ENCODE measurements at places on chromosomes 5 and 9.
A peak's percentile ranks its signal among the peaks of the same experiment; 100 is the strongest.

GRCh38 chr9:109118808-109119438 lies 824 bp downstream of the TMEM245 start:
- DNase-seq: peak; percentile 34

DNA sequence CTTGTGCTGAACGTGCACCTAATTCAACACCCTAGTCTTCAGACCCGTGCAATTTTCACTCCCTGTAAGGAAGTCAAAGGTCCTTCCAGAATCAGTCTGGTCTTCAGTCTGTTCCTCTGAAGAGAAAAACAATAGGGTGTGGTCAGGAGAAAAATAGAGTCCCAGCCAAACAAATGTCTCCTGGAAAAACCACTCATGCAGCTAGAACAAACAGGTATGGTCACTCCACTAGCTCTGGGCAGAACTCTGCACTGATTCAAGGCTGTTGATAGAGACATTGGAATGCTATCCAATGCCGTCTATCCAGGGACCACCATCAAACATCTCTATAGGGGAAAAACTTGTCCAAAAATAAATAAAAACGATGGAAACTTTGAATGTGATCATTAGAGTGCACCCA lies 81.8 kb upstream of the MAP3K1 start:
- no peak for DNase-seq

DNA sequence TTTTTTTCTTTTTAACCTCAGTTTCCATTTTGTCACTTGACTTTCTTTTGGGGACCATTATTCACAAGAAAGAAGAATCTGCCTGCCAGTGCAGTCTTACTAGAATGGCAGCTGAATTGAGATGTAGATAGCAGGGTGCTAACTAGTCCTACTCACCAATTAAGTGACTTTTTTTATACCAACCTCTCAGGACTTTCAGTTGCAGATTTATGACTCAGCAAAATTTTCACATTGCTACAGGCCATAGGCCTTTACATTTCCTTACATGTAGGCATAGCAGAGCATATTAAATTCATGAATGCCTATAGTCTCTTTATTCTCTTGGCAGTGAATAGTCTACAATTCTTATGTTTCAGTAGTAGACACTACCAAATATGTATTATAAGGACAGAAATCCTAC lies 54.0 kb upstream of the FKTN start:
- no peak for DNase-seq

GRCh38 chr5:103035701-103036100 lies 84.2 kb downstream of the GIN1 start:
- no peak for DNase-seq

- no peak for DNase-seq
Observed at GRCh38 chr5:1971944-1972343, 89.2 kb upstream of the IRX4 start.

DNA sequence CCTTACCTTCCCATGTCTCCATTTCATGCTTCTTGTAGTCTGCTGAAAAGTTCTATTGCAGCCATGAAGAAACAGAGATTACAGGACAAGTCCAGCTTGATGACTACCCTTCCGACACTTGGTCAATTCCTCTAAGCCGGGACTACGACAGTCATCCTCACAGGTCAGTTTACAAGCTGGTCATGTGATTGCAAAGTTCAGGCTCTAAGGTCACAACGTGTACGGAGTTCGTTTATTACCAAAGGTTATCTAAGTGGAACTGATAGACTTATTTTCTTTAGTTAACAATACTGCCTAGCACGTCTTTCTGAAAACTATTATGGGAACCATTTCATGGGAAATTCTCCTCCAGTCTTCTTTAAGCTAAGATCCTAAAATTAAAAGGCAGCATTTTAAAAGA lies 88.5 kb upstream of the NR5A1 start:
- DNase-seq: no peak

- no peak for DNase-seq
Observed at GRCh38 chr5:60395712-60396329, 304.1 kb downstream of the DEPDC1B start.

GRCh38 chr5:178389026-178389729 lies 156.6 kb upstream of the PHYKPL start:
- no peak for DNase-seq

DNA sequence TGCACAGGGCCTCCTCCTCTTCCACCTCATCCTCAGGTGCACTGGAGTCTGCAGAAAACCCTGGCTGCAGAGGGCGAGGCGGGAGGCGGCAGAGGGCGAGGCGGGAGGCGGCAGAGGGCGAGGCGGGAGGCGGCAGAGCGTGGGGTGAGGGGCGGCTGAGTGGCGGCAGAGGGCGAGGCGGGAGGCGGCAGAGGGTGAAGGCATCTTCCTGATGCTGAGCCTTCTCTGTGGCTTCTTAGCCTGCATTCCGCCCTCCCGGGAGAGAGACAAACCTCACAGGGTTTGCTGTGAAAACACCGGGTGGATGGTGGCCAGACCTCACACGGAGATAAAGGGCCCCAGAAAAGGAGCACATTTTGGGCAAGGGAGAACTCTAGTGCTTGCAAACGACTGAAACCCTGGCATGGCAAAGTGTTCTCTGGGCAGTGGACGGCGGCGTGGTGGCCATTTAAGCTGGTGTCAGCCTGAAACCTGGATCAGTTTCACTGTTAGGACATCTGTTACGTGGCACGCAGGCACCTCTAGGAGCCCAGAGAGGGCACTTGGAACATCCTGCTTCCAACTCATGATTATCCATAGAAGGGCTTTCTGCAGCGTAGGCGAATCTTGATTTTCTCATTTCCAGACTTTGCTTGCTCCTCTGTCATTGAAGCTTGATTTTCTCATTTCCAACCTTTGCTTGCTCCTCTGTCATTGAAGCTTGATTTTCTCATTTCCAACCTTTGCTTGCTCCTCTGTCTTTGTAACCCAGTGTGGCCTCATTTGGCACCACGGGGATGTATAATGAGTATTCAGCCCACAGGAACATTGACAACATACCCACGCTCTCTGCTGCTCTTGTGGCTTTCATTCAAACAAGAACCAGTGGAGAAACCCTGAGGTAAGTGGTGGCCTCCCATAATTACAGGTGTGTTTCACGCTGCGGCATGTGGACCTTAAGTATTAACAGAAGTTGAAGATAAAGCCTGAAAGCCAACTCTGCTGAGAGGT lies 16.3 kb upstream of the PLEKHG4B start:
- no peak for DNase-seq

GRCh38 chr9:18459962-18460584 lies 13.9 kb upstream of the ADAMTSL1 start:
- DNase-seq: no peak

DNA sequence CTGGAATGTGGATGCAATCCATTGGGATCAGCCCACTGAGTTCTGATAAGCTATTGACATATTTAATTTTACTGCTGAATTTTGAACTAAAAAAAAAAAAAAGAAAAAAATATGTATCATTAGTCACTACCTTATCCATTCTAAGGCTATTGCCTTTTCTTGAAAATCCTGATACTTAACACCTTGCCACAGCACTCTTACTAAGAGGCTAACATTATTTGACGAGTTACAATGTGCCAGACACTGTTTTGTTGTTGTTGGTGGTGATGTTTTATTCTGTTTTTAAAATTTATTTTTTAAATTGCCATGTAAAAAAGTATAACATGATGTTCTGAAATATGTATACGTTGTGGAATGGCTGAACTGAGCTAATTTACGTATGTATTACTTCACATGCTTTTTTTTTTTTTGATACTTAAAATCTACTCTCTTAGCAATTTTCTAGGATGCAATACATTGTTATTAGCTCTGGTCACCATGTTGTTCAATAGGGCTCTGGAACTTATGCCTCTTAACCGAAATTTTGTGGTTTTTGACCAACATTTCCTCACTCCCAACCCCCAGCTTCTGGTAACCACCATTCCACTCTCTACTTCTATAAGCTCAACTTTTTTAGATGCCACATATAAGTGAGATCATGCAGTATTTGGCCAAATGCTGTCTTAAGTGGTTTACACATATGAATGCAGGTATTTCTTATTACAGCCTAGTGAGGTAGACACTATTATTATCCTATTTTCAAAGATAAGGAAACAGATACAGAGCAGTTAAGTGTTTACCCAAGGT lies 134.8 kb upstream of the PCA3 start:
- no peak for DNase-seq
